ENCODE measurements at places on chromosomes 2 and 18.

DNA sequence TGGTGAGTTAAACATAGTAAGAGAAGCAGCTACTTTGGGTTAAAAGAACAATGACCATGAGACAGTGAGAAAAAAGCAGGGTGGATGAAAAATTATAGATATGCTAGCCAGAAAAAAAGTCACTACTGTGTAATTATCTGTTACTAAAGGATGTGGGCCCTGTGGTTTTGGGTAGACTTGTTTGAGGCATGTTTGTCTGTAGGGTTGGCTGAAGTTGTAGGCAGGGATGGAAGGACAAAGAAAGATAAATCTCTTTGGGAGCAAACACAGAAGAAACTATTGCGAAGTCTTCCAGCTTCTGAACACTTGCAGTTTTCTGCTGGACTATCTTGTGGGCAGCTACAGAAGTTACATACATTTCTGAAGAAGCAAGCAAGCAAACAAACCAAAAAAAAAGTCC is 28.2 kb downstream of the RND3 start:
- no peak for DNase-seq

DNA sequence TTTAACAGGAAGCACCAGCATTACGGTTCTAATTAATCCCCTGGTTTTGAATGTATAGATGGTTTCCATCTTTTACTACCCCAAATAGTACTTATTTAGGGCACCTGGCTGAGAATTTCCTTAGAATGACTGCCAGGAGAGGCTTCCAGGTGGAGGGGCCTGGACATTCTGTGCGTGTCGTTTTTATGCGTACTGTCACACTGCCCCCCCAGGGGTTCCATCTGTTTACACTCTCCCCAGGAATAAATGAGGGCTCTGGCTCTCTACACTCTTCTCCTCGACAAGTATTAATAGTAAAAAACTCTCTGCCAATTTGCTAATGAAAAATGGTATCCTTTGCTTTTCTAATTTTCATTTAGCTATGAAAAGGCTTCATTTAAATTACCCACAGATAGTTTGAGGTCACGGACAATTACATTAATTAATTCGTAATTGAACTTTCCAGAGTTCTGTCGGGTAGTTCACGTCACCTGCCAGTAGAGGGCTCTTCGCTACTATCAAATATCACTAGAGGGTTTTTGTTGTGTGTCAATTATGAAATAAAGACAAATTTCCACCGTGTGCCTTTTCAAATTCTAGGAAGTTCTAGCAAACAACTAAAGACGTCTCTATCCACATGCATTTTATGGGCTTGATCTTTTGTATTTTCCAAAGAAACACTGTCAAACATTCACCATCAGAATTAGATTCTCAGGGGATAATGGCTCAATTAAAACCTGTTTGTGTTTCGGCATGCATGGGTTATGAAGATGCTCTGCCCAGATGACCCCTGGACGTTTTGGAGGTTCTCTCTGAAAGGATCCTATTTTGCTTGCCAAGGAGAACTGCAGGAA is 88.8 kb upstream of the ASB18 start:
- no peak for DNase-seq

DNA sequence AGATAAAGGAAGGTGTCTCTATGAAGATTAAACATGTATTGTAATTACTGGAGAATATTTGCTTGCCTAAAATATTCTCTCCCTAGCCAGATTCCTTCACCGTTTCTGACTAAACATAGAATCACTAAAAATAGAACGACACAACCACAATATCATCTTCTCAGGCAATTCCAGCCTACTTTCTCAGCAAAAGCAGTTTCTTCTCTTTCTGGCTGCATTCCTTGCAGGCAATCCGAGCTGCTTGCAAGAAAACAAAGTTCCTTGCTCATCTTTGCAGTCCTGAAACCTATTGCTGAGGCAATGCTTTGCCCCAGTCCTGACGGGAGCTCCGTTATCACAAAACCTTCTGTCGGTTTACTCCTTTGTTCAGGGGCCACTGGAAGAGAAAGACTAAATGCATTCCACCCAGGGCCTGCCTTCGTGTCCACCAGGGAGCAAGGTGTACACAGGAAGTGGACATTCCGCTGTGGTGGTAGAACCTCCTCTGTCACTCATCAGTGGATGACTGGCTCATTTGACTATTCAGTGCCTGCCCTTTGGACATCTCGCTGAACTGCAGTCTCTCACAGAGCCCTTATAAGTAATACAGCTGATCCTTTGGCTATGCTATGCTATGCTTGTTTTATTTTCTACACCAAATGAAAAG is 239.2 kb upstream of the DOK6 start:
- no peak for DNase-seq

DNA sequence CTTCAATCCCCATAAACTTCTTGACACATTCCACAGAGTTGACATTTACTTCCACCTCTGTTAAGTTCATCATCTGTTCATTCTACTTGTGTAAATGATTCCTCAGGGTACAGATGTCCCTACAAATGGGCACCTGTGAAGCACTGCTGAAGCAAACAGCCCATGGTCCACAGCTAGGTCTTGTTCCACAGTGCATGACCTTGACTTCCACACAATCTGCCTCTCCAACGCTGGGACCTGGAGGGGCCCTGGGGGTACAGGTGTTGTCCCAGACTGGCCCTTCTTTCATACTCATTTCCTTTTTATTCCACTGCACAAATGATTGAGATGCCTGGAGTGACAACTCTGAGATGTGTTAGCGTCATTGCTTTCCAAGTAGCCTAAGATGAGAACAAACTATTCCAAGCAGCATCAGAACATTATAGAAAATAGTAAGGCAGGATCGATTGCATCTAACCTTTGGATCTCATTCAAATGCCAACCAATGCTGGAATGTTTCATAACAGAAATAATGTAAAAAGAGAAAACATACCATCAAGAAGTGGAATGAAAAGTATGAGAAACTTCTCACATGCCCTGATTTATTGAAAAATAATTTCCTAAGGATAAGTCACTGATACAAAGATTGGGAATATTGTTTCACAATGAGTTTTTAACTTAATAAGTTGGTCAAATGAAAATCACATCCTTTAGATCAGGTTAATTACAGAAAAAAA is 31.2 kb downstream of the PIEZO2 start:
- no peak for DNase-seq
